ENCODE measurements at places on chromosomes 2 and 18. TPM values are rescaled to one million over a fixed set of nuclear protein-coding genes. Genes with fewer than 3 reads are reported as not detected.

Gene ZSCAN30
- 2.8 TPM for total RNA-seq

Gene ADRA2B
- not detected for total RNA-seq

Gene HOXD13
- 3.2 TPM for total RNA-seq

Gene PIK3C3
- 37.6 TPM for total RNA-seq

Gene CCDC141
- not detected for total RNA-seq

GRCh38 chr2:28717339-28717758 is 34.3 kb upstream of the PPP1CB start:
- peak; percentile 97 for DNase-seq

DNA sequence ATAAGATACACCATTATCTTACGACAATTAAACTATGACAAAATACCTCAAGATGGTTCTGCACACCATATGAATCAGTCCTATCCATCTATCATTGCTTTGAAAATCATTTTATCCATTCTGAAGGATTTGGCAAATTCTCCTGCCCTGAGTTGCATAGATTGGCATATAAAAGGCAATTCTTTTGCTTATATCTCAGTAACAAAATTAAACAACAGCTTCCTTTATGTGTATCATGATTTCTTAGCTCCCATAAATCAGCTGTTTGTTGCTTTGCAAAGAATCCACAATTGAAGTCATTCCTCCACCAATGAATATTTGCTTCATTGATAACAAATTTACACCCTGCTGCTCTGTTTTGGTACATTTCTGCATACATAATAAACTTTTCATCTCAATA is 61.7 kb downstream of the ITGB6 start:
- no peak for DNase-seq

DNA sequence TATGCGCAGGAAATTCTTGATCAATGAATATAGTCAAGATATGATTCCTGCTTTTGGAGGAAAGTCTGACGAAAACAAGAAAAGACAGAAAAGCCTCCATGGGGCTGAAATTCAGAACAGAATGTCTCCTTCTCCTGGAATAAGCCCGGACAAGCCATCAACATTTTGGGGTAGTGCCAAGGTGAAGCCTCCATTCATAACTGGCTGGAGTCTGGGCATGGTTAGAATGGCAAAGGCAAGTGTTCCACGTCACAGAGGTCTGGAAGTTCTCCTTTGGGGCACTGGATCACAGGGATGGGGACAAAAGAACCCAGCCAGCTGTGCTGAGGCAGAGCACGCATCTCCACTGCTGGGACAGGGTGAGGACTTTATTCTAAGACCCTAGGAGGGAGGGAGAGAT is 505.7 kb downstream of the CMPK2 start:
- no peak for DNase-seq

DNA sequence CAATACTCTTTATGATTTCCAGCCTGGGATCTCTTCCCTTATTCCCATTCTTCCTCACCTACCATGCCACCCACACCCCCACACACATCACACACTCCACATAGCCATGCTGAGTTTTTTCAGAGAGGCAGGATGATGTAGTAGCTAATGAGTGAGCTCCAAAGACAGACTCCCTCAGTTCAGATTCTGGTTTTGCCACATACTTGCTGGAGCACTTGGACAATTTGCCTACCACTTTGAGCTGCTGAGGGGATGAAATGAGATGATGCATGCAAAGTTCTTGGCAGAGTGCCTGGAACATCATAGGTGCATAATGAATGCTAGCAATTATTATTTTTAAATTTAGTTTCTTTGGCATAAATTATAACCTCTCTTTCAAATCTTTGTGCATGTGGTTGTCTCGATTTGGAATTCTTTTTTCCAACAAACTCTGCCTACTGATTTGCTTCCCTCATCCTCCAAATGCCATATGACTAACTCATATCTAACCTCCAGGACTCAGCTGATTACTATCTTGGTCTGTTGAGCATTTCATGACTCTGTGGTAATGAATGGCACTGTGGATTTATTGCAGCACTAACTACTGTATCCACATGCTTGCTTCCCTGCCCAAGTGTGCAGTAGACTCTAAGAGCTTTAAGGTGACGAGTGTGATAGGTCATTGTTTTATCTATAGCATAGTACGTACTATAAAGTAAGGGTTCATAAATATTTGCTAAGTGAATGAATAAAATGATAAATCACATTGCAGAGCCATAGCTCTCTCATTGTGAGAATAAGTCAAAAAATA is 99.1 kb downstream of the TACR1 start:
- peak; percentile 74 for DNase-seq

DNA sequence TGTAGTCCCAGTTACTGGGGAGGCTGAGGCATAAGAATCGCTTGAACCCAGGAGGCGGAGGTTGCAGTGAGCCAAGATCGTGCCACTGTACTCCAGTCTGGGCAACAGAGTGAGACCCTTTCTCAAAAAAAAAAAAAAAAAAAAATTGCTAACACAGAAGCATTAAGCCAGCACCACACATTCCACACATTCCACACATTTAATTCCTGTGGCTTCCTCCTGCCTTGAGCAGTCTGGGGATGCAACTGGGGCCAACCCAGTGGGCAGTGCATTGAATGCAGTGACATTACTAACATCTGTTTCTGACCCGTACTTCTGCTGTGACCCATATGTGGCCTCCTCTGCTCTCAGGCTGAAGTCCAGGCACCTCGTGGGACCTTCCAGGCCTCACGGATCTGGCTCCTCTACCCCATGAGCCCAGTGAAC is 107.0 kb downstream of the BCL2L11 start:
- DNase-seq, result peak; percentile 63

- DNase-seq, result peak; percentile 92
Observed at GRCh38 chr2:119820275-119820674, 60.6 kb downstream of the PTPN4 start.

DNA sequence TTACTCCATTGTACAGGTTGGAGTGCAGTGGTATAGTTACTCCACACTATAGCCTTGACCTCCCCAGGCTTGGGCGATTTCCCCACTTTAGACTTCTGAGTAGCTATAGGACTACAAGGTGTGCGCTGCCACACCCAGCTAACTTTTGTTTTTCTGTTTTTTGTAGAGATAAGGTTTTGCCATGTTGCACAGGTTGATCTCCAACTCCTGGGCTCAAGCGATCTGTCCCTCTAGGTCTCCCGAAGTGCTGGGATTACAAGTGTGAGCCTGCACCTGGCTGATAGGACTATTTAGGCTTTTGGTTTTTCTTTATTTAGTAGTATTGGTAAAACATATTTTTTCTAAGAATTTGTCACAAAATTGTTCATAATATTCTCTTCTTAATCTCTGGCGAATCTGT is 121.7 kb downstream of the PHLPP1 start:
- no peak for DNase-seq

- no peak for DNase-seq
Observed at GRCh38 chr2:133884739-133885381, 316.6 kb upstream of the NCKAP5 start.

DNA sequence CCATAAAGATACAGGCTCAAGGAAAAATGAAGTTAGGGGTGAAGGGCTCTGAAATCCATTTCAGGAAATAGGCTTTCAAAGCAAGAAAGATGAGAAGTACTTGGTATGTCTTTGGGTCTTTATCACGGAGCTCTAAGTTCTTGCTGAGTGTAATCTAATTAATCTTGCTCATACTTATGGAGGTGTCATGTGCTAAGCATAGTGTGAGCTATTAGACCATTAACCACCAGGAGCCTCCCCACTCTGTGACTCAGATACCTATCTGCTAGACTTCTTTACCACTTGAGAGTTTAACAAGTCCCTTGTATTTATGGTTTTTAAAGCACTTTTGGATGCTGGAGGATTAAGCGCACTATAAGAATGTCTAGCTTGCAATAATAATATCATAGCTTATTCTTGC is 678.7 kb downstream of the EPHA4 start:
- no peak for DNase-seq

DNA sequence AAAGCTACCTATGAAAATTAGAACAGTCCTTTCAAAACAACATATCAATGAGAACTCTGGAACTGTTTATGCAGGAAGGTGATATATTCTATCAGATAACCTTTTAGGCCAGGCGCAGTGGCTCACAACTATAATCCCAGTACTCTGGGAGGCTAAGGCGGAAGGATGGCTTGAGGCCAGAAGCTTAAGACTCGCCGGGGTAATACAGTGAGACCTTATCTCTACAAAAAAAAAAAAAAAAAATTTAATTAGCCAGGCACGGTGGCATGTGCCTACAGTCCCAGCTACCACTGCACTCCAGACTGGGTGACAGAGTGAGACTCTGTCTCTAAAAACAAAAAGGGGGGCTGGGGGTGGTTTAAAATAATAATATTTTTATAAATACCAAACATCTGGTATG is 77.9 kb downstream of the OSBPL1A start:
- DNase-seq, result no peak

DNA sequence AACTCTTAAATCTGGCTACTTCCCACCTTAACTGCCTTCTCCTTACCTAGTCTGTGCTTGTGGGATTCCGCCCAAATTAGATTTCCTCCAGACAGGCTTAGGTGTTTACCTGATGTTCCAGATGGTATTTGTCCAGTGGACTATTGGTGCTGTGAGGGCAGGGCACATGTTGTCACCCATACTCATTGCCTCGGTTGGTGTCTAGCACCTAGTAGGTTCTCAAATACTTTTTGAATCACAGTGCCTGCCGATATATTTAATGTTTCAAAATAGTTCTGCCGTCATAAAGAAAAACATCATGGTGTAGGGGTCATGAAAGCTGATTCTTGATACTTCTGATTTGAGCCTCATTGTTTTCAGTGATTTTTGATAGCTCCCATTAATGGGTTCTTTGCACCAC is 1.1 kb downstream of the SEPTIN2 start:
- DNase-seq, result no peak

GRCh38 chr18:32899819-32900218 is 127.0 kb upstream of the KLHL14 start:
- DNase-seq, result peak; percentile 25

- DNase-seq, result no peak
Observed at GRCh38 chr2:46441838-46442712, 37.3 kb upstream of the TMEM247 start.

- no peak for DNase-seq
Observed at GRCh38 chr2:231318436-231318835, 77.1 kb upstream of the B3GNT7 start.

- no peak for DNase-seq
Observed at GRCh38 chr2:227877421-227878310, 6.2 kb downstream of the DAW1 start.

DNA sequence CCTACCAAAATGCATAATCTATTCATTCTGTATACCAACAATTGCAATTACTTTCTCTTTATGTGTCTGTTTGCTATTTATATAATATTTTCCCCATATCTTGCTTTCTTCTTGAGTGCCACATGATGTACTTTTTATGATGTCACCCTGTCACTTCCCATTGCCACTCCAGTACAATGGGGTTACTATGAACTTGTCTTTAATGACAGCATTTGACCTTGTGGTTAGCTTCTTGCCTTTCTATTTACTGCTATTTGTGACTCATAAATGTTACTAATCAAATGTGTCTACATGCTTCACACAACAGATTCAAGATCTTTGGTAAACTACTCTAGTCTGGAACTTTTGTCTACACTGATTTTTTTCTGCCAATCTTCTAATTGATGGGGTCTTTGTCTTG is 486.3 kb downstream of the NR4A2 start:
- DNase-seq, result peak; percentile 11

DNA sequence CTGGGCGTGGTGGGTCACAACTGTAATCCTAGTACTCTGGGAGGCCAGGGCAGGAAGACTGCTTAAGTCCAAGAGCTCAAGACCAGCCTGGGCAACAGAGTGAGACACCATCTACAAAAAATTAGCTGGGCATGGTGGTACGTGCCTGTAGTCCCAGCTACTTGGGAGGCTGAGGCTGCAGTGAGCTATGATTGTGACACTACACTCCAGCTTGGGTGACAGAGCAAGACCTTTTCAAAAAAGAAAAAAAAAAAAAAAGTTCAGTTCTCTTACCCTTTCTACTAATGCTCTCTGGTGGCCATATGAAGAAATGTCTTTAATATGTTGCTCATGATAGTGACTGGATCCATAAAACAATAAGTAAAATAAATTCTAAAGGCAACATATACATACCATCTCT is 14.9 kb downstream of the TYW5 start:
- DNase-seq, result peak; percentile 41

- DNase-seq, result no peak
Observed at GRCh38 chr2:126664234-126664633, 8.3 kb downstream of the GYPC start.

GRCh38 chr2:181916726-181917718 is 25.5 kb downstream of the ITPRID2 start:
- DNase-seq, result peak; percentile 76

GRCh38 chr2:240435948-240436682 is 652 bp downstream of the GPC1 start:
- DNase-seq, result no peak

- no peak for DNase-seq
Observed at GRCh38 chr2:182667315-182667695, 48.8 kb upstream of the DNAJC10 start.

- DNase-seq, result no peak
Observed at GRCh38 chr2:234985608-234986245, 33.9 kb downstream of the SH3BP4 start.

DNA sequence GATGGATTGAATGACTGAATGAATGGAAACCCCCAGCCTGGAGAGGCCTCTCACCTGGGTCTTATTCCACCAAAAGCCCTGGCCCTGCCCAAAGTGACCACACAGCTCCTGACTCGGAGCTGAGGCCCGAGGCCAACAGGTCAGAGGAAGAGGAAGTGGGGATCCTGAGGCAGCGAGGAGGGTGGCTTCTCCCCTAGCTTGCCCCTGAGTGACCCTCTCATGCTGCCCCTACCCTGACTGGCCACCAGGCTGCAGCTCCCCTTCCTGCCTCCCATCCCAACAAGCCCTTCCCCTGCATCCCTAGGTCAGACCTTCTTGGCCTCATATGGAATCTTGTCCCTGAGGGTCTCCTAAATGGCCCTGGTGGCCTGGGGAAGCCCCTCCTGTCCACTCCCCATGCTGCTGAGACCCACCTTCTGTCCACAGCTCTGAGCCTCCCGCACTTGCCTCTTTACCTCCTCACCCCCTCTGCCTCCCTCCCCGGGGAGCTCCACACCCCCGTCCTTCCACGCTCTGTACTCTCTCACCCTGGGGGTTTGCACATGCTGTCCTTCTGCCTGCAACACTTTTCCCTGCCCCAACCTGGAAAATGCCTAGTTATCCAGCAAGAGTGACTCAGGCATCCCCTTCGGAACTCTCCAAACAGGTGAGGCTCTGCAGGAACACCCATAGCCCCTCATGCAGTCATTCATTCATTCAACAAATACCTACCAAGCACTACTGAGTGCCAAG is 134.8 kb upstream of the HDAC4 start:
- DNase-seq, result no peak

- peak; percentile 78 for DNase-seq
Observed at GRCh38 chr18:415617-416612, 84.6 kb downstream of the COLEC12 start.

GRCh38 chr18:8029061-8029460 is 461.9 kb downstream of the PTPRM start:
- DNase-seq, result no peak

Data from HT1080 (cell line).